ENCODE measurements at places on chromosomes 16 and 17.

GRCh38 chr16:88346680-88347505 lies 35.9 kb upstream of the ZNF469 start:
- H3K27ac ChIP-seq, result no peak overlapping the region
- H3K4me1 ChIP-seq, result no peaks in the 10 kb centered on the region
- DNase-seq, result no peak
- no peaks in the 10 kb centered on the region for H3K27me3 ChIP-seq
- no peaks in the 10 kb centered on the region for H3K36me3 ChIP-seq
- H3K4me3 ChIP-seq, result no peak overlapping the region

GRCh38 chr17:1908699-1909309 lies 79.0 kb downstream of the RPA1 start:
- H3K4me1 ChIP-seq, result peaks cover 17% of the 10 kb centered on the region
- no peak overlapping the region for H3K27ac ChIP-seq
- H3K27me3 ChIP-seq, result no peaks in the 10 kb centered on the region
- no peaks in the 10 kb centered on the region for H3K36me3 ChIP-seq

DNA sequence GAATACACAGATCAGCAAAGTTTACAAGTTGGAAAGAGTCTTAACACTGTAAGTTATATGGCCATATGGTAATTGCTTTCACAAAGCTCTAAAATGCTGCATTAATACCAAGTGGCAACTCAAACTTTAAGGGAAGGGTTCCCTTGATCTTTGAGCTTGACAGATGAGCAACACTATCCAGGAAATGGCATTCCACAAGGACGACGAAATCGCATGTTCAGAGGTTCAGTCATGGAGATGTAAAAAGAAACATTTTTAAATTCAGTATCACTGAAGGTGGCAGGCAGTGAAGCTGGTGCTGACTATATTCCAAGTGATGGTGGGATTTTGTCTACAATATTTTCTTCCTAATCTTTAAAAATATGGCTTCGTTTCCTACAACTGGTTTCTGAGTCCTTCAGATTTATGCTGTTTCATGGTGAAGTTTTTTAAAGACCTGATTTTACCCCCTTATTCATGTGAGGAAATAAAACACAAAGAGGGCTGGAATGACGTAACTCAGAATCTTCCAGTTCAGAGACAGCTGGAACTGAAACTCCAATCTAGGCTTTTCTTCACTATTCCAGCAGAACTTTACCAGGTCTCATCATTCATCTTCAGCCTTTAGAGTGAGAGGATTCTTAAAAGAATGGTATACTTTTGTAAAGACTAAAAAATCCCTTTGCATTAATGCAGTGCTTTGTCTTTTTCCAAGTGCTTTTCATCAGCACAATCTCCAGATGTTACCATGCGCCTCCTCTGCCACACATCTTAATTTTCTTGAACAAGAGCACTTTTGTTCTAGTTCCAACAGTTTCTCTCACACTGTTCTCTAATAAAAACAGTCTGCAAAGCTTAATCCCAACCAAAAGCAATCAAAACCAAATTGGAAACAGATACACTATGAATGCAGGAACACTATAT lies 20.2 kb downstream of the CHCT1 start:
- peaks cover 6% of the 10 kb centered on the region for H3K4me1 ChIP-seq
- H3K27ac ChIP-seq, result no peak overlapping the region
- peaks cover 3% of the 10 kb centered on the region for H3K36me3 ChIP-seq
- H3K27me3 ChIP-seq, result no peaks in the 10 kb centered on the region
- no peak for DNase-seq
- H3K4me3 ChIP-seq, result no peak overlapping the region

DNA sequence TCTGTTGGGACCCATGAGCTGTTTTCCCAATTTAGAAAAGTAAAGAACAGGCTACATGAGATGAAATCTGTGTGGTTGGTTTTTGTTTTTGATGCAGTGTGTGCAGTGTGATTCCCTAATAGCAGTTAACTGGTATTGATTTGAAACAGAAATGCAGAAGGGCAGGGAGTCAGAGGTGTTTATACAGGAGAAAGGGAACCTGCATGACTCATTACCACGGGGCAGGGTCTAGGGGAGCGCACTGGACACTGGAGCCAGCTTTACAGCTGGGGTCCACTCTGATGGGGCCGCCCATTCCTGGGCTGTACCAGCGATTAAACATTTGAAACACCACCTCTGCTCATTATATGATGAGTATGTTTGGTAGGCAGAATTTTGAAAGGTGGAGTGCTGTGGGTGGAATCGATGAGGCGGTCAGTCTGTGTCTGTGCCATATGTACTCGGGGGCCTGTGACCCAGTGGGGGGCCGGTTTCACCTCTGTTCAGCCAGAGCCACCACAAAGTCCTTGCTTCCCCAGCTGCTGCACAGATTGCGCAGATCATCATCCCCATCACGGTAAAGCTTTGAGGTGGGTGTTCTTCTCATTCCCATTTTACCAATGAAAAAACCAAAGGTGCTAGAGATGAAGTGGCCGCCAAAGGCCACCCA lies 142.5 kb downstream of the CMIP start:
- no peaks in the 10 kb centered on the region for H3K27me3 ChIP-seq
- no peak for DNase-seq
- no peaks in the 10 kb centered on the region for H3K4me1 ChIP-seq
- no peak overlapping the region for H3K27ac ChIP-seq

DNA sequence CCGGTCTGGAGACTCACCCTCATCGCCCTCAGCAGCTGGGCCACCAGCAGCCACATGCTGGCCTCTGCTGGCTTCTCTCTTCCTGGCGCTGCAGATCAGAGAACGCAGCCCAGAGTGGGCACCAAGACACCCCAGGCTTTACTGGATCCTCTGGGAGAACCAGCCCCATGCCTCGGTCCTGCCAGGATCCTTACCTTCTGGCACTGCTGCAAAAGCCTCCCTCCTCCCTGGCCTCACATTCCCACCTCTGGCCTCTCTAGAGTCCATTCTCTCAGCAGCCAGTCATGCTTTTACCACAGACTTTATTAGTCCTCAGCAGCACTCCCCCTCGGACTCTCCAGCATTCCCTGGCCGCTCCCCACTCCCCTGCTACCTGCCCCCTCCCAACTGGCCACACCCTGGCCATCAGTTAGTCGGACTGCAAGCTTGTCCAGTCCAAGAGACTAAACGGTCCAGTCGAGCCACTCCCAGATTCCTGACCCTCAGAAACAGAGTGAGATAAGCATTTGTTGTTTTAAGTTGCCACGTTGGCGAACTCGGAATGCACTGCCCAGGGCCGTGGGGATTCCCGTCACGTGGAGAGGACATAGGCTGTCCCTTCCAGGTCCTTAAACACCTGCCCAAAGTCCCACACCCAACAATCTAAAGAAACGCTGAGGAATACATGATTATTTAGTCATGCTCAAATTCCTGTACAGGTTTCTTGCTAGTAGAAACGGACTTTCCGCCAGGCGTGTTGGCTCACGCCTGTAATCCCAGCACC lies 5.9 kb upstream of the SPG7 start:
- H3K4me1 ChIP-seq, result peaks cover 21% of the 10 kb centered on the region
- no peak overlapping the region for H3K27ac ChIP-seq
- no peaks in the 10 kb centered on the region for H3K27me3 ChIP-seq
- DNase-seq, result no peak
- H3K36me3 ChIP-seq, result no peaks in the 10 kb centered on the region
- H3K4me3 ChIP-seq, result no peak overlapping the region

DNA sequence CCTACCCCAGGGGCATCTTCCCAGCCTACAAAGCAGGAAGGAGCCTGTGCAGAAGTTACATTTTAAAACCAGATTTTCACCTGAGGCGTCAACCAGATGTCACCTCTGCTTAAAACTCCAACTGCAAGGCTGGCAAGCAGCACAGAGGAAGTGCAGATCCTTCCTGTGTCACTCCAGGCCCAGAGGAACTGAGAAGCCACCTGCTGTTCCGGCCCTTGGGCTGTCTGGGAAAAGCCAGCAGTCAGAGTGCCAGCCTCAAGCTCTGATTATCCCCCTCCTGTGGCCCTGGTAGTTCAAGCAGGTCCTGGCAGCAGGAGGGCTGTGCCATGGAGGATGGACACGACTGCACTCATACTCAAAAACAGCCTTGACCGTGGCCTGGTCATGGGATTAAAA lies 10.2 kb downstream of the POLR2C start:
- DNase-seq, result no peak
- no peaks in the 10 kb centered on the region for H3K27me3 ChIP-seq
- peaks cover 31% of the 10 kb centered on the region for H3K36me3 ChIP-seq
- peaks cover 10% of the 10 kb centered on the region for H3K4me1 ChIP-seq
- no peak overlapping the region for H3K27ac ChIP-seq
- H3K4me3 ChIP-seq, result no peak overlapping the region

Measured in GM12878 (cell line).